H54 (cell line): ENCODE measurements at places on chromosomes 11 and 22.

GRCh38 chr11:111715142-111715816 lies 50.9 kb downstream of the PPP2R1B start:
- no peak for DNase-seq

- DNase-seq = no peak
These were observed 15.3 kb upstream of the SLCO2B1 start for GRCh38 chr11:75135651-75136050.

- DNase-seq = no peak
These were observed 44.7 kb downstream of the SWAP70 start for GRCh38 chr11:9708544-9708943.

GRCh38 chr11:123760894-123761293 lies 6.6 kb upstream of the OR6X1 start:
- DNase-seq = no peak

- peak; percentile 64 for DNase-seq
These were observed 52.5 kb upstream of the CLDN5 start for GRCh38 chr22:19576460-19577421.

- no peak for DNase-seq
These were observed 22.8 kb upstream of the SYT7 start for GRCh38 chr11:61603667-61604066.
